ENCODE measurements at places on chromosomes 5 and 9.
A peak's percentile ranks its signal among the peaks of the same experiment; 100 is the strongest.

DNA sequence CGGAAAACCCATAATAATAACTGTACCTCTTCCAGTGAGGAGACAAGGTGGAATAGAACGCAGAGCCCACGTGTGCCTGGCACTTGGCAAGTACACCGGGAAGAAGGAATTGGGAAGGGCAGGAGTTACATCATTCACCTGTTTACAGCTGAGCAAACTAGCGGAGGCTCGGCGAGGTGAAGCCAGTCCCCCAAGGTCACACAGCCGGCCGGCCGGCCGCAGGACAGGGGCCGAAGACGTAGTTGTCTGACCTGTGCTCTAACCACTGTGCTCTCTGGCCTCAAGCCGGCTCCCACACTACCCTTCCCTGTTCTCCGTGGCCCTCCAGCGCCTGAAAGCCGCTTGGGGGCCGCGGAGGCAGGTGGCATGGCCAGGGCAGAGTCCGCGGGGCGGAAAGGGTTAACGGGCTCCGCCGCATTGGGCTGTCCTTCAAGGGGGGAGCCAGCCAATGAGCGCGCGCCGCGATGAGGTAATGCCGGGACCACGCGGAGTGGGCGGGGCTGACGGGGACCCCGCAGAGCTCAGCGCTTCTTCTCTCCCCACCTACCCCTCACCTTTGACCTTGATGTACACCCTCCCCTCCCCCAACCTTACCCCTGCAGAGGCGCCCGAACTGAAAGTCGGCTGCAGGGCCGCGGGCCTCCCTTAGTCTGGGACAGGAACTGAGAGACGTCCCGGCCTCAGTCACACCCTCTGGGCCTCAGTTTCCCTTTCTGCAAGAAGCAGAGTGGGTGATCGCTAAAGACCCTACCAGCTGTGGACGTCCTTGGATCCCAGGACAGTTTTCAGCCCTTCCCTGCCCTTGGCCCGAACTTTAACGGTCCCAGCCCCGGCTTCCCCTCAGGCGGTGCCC lies 125.1 kb downstream of the C9orf50 start:
- peak; percentile 86 for DNase-seq

GRCh38 chr5:67192719-67193438 lies 3.7 kb downstream of the CD180 start:
- DNase-seq = no peak

DNA sequence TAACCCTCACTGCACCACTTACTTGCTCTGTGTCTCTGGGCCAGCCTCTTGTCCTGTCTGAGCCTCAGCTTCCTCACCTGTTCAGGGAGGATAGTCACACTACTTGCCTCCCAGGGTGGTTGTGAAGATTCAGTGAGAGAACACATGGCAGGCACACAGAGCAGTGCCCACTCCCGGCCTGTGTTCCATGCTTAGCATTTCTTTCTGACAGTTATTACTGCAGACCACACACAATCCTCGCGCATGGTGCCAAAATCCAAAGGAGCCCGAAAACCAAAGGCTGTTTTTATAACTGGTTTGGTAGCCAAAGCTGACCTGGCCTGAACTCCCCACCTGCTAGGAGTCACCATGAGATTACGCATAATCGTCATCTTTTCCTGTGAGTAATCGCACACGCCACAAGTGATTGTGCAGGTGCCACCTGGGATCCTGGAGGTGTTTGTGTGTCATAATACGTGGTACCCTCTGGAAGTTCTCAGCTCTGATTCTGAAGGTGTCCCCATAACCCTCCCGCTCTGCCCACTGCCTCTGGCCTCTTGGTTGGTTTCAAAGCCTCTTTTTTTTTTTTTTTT lies 84.6 kb upstream of the FBXW11 start:
- no peak for DNase-seq

GRCh38 chr5:66724349-66725139 lies 128.4 kb downstream of the MAST4 start:
- DNase-seq = no peak

DNA sequence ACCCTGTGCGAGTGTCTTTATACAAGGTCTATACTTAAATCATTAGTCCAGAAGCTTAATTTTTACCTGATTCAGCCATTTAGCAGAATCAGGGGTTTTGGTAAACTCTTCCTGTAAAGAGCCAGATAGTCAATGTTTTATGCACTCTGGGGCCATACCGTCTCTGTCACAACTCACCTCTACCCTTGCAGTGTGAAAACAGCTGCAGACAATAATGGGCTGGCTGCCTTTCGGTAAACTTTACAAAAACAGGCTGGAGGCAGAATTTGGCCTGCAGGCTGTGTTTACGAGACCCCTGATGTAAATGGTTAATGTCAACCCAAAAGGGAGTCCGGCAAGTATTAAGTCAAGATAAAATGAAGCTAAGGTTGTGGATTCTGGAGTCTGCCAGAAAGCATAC lies 32.8 kb downstream of the SMARCA2 start:
- DNase-seq = no peak

DNA sequence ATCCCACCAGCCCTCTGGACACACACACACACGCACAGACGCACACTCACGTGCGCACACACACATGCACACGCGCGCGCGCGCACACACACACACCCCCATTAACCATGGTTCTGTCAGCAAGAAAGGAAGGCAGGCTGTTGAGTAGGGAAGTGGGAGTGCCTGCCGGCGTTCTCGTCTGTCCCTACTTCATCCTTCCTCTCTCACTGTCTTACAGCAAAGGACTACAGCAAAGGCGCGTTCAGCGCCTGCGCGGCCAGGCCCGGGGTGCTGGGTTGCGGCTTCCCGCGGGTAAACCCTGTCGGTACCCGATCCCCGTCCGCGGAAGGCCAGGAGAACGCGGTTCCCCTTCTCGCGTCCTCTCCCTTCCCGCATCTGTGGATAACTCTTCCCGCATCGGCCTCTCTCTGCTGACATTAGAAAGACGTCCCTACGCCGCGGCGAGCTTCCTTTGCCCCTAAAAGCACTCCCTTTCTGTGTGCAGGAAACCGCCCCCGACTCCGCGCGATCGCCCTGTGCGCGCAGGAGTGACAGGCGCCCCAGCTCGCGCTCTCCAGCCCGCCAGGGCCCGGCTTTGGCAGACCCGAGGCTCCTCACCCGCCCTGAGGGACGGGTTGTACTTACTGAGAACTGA lies 219.2 kb downstream of the AGTPBP1 start:
- peak; percentile 58 for DNase-seq

GRCh38 chr5:36614657-36615308 lies 8.4 kb downstream of the SLC1A3 start:
- DNase-seq = no peak

DNA sequence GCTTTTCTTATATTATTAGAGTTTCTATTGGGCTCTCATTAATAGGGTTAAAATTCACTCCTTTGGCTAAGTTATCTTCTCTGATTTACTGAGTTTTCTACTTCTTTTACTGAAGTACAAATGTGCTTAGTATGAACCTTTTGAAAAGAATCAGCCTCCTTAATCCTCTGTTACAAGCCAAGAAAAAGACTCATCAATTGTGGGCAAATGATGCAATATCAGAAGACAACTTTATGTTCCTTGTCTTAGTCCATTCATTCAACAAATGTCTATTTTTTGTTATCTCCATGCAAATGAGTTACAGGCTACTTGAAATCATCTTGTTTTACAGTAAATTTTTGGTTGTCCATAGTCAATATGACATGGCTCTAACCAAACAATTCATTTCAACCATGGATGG lies 40.3 kb downstream of the SNCAIP start:
- DNase-seq = no peak

DNA sequence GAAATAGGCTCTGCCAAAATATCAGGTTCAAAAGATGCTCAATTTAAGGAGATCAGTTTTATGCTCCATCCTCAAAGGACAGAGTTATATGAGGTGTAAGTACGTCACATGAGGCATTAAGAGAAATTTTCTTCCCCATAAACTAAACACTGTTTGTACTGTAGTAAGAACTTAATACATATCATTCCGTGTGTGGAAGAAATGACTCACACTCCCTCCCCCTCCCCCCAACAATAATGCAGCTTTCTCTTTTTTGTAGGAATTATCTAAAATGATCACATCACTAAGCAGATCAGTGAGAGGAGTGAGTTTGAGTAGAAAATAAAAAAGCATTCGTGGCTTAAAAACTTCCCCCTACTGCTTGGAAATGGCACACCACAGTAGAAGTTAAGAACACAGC lies 2.2 kb downstream of the CDH12 start:
- no peak for DNase-seq

- DNase-seq = no peak
Observed at GRCh38 chr5:150065346-150065745, 21.0 kb downstream of the CSF1R start.

DNA sequence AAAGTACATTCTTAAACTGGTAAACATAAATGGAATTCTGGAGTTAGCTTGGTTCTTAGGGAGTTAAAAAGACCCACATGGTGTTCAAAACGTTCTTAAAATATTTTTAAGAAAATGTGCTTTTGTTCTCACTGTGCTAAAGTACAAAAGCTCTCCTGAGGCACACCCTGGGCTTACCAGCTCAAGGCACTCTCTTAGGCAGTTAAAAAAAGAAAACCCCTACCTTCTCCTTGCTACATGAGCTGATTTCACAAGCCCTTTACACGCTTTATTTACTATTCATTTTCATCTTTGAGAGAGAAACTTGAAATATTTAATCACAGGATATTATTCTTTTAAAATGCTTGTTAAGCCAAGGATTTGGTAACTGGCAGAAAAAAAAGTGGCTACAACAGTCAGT lies 723.3 kb upstream of the GRAMD2B start:
- DNase-seq = no peak

- DNase-seq = peak; percentile 32
Observed at GRCh38 chr5:7869474-7870136, 657 bp downstream of the MTRR start.

- no peak for DNase-seq
Observed at GRCh38 chr5:124599028-124599973, 147.1 kb downstream of the ZNF608 start.

GRCh38 chr9:117104716-117105495 lies 310.0 kb downstream of the ASTN2 start:
- no peak for DNase-seq

DNA sequence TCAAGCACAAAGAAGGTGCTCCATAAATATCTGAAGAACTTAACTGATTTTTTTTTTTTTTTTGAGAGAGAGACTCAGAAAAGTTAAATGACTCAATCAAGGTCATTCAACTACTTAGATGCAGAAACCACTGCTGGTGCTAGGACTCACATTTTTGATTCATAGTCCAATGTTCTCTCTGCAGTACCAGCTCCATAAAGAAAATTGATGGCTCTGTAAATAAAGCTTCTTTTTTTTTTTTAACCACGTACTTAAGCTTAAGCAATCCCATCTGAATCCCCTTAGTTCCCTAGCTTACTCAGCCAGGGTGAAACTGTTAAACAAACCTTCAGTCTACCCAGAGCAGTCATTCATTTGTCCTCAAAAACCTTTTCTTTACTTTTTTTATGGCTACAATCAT lies 657.0 kb upstream of the WWC1 start:
- DNase-seq = no peak

DNA sequence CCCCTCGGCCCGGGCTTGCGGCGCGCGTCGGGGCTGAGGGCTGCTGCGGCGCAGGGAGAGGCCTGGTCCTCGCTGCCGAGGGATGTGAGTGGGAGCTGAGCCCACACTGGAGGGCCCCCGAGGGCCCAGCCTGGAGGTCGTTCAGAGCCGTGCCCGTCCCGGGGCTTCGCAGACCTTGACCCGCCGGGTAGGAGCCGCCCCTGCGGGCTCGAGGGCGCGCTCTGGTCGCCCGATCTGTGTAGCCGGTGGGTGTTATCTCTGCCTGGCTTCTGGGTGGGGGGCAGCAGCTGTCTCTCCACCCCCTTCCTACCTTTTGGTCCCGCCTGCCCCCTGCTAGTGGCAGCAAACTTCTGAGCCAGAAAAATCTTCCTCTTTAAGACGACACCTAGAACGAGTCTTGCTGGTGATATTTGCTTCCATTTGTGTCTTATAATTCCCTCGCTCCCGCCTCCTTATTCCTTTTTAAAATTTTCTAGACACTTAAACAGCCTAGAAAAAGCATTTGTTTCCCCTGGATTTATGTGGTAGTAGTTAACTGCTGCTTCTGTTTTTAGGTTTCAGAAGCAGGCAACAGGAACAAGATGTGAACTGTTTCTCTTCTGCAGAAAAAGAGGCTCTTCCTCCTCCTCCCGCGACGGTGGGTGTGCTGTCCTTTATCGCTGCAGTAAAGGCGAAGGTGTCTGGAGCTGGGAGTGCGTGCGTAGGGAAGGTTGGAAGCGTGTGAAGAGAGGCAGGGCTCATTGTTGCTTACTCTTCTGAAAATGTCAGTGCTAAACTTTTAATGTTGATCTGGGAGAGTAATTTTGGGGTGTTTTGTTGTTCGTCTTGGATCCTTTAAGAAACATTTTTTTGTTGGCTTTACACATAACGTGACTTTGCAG lies 554 bp downstream of the JAK2 start:
- DNase-seq = peak; percentile 25

GRCh38 chr5:119417891-119418605 lies 34.2 kb upstream of the HSD17B4 start:
- DNase-seq = no peak

GRCh38 chr5:14552017-14552416 lies 29.6 kb upstream of the OTULINL start:
- DNase-seq = no peak

- DNase-seq = peak; percentile 39
Observed at GRCh38 chr5:5364932-5365331, 57.5 kb upstream of the ICE1 start.

DNA sequence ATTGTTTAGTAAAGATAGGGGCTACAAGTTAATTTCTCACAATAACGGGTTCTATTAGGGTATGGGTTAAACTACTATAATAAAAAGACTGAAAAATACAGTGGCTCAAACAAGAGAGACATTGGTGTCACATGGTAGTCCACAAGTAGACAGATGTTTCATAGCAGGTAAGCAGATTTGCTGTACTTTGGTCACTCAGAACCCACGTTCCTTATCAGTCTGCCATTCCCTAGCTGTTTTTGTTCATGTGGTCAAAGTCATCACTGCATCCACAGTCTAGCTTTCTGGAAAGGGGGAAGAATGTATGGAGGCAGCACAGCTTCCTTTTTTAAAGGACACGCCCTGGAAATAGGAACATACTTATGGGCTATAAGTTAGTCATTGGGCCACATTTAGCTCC lies 73.0 kb downstream of the SLC12A2 start:
- no peak for DNase-seq

- no peak for DNase-seq
Observed at GRCh38 chr5:107500840-107501239, 169.9 kb downstream of the EFNA5 start.

- DNase-seq = no peak
Observed at GRCh38 chr9:131418143-131419025, 24.5 kb downstream of the PRRC2B start.

- no peak for DNase-seq
Observed at GRCh38 chr5:161086461-161086860, 234.4 kb upstream of the ATP10B start.

Measured in GM10248 (cell line).